CD4-positive, alpha-beta T cell treated with Interleukin-1 beta for 1 hour (primary cell): ENCODE measurements at places on chromosomes 4 and X.

GRCh38 chrX:361231-362145, 25.2 kb downstream of the PPP2R3B start:
- DNase-seq, result no peak

GRCh38 chr4:156111686-156112085, 158.0 kb upstream of the CTSO start:
- DNase-seq, result no peak

GRCh38 chr4:110155654-110156053, 42.8 kb downstream of the ELOVL6 start:
- no peak for DNase-seq

DNA sequence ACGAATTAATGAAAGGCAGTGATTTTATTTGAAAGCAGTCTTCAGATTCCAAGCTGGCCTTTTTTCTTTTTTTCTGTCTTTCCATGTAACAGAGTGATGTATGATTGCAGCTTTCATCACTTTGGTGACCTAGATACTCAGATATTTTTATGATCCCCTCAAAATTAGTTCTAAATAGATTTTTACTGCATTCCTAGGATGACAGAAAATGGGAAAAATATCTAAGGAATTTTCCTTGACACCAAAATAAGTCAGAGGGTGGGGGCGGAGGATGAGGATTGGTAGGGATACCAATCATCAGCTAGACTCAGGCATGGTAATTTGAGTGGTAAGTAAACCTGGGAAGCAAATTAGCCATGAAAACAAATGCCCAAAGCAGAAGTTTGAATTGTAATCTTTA, 11.9 kb upstream of the HMGB2 start:
- DNase-seq, result no peak

GRCh38 chr4:1198098-1198844, 25.9 kb upstream of the SPON2 start:
- no peak for DNase-seq

DNA sequence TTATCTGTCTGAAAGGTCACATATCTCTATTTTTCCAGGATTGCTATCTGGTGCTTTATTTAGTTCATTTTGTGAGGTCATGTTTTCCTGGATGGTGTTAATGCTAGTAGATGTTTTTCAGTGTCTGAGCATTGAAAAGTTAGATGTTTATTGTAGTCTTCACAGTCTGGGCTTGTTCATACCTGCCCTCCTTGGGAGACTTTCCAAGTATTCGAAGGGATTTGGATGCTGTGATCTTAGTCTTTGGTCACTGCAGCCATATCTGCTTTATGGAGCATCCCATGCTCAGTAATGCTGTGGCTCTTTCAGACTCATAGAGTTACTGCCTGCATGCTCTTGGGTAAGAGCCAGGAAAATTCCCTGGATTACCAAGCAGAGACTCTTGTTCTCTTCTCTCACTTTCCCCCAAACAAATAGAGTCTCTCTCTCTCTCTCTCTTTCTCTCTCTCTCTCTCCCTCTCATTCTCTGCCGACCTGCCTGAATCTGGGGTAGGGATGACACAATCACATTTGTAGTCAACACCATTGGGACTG, 130.0 kb downstream of the AR start:
- DNase-seq, result no peak

- no peak for DNase-seq
These were observed 98.7 kb downstream of the KLHL34 start for GRCh38 chrX:21559417-21559816.

GRCh38 chr4:38948551-38948950, 80.9 kb downstream of the FAM114A1 start:
- DNase-seq, result no peak

GRCh38 chrX:136138939-136139338, 8.4 kb upstream of the FHL1 start:
- no peak for DNase-seq

DNA sequence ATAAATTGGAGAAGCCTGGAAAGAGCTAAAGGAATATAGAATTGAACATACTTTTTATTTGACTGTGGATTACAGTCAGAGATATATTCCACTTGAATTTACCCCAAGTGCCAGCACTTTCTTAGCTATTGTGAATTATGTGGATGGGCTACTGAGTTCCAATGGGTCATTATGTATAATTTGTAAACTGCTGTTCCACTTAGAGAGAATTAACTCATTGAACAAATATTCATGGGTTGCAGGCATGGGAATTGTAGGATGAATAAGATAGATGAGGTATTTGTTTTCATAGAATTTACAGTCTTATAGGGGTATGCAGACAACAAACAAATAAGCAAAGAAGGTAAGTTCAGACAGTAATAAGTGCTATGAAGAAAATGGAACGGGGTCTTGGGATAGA, 195.7 kb downstream of the SHROOM3 start:
- no peak for DNase-seq

DNA sequence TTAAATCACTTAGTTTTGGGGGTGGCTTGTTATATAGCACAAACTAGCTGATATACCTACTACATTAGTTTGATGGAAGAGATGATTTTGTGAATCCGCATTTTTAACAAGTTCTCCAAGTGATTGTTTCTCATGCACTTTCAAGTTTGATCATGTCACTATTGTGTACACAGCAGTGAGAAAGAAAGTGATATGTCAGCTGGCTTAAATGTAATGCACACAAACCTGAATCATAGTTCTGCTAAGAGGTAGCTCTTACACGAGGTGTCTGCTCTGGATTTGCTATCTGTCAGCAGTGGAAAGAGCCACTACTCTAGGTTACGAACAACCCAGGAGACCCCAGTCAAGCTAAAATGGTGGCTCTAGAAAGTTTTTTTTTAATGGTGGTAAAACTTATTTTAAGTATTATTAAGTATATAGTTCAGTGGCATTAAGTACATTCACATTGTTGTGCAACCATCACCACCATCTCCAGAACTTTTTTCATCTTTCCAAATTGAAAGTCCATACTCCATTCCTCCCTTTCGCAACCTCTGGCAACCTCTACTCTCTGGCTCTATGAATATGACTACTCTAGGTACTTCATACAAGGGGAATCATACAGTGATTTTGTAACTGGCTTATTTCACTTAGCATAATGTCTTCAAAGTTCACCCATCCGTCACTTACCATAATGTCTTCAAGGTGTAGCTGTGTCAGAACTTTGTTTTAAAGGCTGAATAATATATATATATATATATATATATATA, 147.3 kb downstream of the HS6ST2 start:
- DNase-seq, result no peak

DNA sequence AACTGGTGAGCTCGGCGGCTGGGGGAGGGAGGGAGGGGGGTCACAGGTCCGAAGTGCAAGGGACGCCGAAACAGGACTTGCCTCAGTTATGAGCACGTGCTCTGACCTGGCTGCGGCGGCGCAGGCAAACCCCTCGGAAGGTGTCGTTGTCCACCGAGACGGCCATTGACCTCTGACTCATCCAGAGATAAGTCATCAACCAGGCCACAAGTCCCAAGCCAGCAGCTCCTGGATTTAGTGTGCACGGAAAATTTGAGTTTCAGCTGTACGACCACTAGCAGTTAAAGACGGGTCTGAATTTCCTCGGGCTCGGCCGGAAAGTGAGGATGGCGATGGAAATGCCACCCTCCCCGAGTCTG, 674 bp downstream of the SH3D19 start:
- DNase-seq, result no peak

DNA sequence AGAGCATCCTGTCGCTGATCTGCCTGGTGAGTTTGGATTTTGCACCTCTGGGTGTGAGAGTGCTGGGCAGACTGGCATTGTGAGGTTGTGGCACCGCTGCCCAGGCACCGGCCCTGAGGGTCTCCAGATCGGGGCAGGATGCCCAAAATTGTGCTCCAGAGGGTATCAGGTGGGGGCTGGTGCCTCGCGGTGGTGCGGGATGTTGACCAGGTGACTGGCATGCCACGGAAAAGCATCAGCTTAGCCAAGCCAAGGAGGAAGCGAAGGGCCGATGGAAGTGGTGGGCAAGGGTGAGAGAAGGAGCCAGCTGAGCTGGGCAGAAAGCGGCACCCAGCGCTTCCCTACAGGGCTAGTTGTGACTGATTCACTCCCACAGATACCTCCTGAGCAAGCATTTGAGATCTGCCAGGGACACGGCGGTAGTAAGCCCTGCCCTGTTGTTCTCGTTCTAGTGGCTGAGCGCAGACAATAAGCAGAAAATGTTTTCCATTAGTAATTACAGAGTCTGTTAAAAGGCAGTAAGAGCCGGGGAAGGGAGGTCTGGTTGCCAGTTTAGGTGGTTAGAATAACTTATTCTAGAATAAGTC, 809 bp downstream of the ZFP92 start:
- no peak for DNase-seq

DNA sequence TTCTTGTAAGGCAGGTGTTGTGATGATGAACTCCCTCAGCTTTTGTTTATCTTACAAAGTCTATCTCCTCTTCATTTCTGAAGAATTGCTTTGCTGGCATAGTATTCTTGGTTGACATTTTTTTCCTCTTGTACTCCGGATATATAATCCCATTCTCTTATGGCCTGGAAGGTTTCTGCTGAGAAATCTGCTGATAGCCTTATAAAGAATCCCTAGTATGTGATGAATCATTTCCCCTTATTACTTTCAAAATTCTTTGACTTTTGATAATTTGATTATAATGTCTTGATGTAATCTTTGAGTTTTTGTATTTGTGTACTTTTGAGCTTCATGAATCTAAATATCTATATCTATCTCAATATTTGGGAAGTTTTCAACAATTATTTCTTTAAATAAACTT, 655.3 kb upstream of the MAGEB2 start:
- DNase-seq, result no peak

- DNase-seq, result peak; percentile 66
These were observed 15.1 kb downstream of the PALLD start for GRCh38 chr4:168511780-168512489.

DNA sequence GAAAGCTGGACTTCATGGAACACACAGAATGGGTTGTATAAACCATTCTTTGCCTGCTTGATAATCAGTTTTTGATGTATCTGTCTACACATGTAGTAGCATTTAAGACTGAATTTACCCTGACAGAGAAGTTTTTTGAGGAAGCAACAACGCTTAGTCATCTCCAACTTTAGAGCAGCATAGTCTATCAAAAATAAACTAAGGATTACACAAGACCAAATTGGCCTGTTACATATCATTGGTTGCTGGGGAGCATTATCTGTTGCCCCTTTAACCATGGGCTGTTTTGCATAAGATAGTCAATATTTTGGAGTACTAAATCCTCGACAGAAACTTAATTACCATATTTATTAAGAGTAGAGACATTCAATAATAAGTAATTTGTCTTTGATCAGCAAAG, 347.4 kb downstream of the FAM47B start:
- no peak for DNase-seq

- no peak for DNase-seq
These were observed 2.1 kb downstream of the ASMTL start for GRCh38 chrX:1450361-1451161.

DNA sequence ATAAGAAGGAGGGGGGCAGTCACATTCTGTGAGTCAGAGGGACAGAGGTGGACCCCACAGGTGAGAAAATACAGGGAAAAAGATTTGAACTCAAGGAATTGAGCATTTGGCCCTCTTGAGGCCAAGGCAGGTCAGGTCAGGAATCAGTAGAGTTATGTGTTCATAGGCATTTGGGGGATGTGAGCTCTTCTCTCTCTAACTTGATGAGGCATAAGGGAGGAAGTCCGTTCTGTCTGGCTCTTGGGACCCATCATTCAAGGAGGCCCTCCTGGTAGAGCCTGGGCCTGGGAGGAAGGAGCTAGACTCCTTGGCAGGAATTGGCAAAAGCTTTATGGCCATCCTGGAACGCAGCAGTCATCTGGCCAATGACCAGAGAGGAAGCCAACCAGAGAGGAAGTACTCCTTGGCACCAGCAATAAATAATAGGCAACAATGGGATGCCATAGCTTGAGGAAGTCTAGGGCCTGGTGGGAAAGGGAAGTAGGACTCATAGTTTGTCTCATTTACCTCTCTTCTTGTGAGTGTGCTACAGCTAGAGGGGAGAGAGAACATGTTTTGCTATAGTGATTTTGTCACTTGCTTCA, 53.0 kb downstream of the MSN start:
- DNase-seq, result no peak

DNA sequence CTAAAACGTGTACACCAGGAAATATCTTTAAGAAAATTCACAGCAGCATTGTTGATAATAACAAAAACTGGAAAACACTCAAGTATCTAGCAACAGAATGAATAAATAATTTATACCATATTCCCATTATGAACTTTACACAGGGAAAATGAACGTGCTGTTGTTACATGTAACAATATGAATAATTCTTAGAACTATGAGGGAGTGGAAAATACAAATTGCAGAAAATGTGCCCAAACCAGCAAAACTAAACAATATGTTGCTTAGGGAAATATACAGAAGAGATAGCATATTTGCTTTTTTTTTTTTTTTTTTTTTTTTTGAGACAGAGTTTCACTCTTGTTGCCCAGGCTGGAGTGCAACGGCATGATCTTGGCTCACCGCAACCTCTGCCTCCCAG, 14.8 kb upstream of the FAT1 start:
- DNase-seq, result no peak

GRCh38 chrX:155094468-155095061, 23.3 kb downstream of the BRCC3 start:
- peak; percentile 52 for DNase-seq

GRCh38 chr4:168421671-168422070, 58.6 kb downstream of the DDX60L start:
- DNase-seq, result no peak

DNA sequence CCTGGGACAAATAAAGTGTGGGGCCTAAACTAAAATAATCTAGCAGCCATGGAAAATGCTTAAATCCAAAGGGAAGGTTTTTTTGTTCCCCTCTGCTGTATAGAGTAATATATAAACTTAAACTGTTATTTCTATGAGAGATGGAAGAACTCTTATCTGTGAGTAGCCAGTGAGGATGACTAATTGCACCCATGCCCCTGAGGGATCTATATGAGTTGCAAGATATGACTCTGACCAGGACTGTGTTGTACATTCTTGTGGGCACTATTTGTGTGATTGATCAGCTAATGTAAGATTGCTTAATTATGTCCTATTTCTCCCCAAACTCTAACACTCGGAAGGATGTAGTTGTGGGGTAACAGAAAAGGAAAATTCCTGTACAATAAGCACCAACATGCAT, 35.2 kb upstream of the AMBN start:
- DNase-seq, result no peak

DNA sequence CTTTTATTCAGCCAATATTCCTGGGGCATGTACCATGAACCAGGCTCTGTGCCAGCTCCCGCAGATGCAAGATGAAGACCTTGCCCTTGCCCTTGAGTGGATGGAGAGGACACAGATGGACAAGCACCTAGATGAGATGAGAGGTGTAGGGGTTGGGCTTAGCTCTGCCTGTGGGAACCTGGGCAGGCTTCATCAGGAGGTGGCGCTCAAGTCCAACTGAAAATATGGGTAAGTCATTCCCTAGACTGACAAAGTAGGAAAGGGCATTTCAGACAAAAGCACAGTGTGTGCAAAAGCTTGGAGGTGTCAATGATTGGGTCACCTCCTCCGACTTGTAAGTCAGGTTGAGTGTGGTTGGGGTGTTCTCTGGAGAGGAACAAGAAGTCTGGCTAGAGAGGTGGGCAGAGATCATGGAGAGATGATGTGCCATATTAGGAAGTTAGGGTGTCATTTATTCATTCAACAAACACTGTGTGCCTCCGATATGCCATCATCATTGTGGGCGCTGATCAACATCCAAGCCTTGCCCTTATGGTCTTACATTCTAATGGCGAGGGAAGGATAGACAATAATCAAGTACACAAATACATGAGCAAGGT, 64.6 kb downstream of the ANAPC4 start:
- DNase-seq, result no peak
